ENCODE measurements at places on chromosomes 13 and 19.

GRCh38 chr13:42786715-42787114, 5.3 kb downstream of the FAM216B start:
- DNase-seq, result no peak

GRCh38 chr19:30079200-30079599, 137.2 kb downstream of the URI1 start:
- no peak for DNase-seq

GRCh38 chr19:53466726-53467484, 628 bp upstream of the ZNF813 start:
- no peak for DNase-seq

GRCh38 chr19:54312436-54313377, at the start of gene LILRA5:
Gene LILRA5, minus strand, starts transcription at chr19:54313166. Its CDS starts 147 bp downstream, at chr19:54313019.
- no peak for DNase-seq

- no peak for DNase-seq
These were observed 43.0 kb upstream of the HNRNPA1L2 start for GRCh38 chr13:52599037-52599847.

DNA sequence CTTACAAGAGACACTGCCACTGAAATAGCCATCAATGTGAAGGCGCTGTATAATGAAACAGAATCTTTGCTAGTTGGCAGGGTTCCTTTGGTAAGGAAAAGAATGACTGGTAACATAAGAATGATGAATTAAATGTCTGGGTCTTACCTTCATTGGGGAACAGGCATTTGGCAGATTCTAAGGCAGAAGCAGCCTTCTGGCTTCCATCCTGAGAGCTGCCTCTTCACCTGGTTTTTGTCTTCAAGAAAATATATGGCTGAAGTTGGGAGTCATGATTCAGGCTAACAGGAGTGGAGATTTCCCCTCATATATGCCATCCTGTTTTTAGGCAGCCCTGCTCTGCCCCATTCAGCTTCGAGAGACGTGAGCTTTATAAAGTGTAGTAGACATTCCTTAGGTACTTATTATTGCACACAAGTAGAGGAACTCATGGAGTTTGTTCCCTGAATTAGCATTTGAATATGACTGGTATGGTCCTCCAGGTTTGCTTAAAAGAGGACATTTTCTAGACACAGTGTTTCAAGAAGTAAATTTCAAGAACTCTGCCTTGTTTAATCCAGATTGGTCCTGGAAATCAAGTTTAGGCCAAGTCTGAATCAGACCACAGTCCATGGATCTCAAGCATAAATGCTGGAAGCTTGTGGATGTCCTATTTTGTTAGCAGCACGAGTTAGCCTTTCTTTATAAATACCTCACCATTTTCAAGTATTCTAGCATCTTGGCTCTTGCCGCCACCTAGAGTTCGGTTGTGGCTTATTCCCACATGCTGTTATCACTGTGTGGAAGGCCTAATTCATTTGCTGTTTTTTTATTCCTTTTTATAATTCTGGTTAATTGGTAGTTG, 56.2 kb upstream of the AKAP11 start:
- no peak for DNase-seq

GRCh38 chr19:33734913-33735312, 61.8 kb upstream of the KCTD15 start:
- DNase-seq, result no peak

DNA sequence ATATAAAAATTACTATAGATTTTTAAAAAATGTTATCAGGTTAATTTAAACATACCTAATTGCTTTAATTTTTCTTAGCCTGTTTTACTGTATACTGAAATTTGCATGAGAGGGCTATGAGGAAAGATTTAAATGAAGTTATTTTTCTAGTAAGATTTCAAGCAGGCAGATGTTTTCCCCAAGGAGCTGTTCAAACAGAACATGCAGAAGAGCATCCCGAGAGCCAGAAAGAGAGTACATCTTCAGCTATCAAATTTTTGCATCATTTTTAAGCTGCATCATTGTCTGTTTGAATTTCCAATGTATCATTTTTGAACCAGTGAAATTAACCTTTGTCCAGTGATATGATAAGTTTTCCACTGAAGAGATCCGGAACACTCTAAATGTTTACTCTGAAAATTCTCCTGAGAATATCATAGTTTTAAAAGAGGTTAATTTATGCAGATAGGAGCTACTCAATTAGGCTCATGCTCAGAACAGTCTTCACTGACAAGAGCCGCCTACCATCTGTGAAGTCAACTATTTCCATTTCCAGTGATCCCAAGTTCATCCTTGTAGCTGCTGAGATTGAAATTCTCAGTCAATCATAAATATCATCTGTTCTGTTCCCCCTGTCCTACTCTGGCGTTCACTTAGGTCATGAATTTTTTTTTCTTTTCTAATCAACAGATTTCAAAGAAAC, 467.7 kb upstream of the NBEA start:
- no peak for DNase-seq

- DNase-seq, result no peak
These were observed 1.7 kb downstream of the CAPS start for GRCh38 chr19:5915782-5916165.

DNA sequence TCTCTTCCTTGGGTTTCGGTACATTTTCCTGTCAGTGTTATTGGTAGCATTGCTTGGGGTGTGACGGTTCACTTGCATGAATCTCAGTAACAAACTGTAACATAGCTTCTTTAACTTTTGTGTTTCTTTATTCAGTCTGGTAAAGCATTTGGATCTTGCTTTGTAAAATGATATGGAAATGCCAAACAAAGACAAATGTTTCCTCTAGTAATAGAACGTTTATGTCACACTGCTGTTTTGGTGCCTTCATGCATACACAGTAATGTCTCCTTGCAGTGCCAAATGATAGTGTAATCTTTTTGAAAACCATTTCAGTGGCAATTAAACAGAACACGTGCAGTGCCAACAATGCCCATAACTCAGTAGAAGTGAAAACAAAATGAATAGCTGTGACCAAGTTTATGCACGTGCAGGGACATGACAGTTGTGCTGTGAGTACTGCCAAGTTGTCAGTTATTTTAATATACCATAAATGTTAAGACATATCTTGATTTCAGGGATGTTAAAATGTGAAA, 110.8 kb downstream of the RXFP2 start:
- no peak for DNase-seq

DNA sequence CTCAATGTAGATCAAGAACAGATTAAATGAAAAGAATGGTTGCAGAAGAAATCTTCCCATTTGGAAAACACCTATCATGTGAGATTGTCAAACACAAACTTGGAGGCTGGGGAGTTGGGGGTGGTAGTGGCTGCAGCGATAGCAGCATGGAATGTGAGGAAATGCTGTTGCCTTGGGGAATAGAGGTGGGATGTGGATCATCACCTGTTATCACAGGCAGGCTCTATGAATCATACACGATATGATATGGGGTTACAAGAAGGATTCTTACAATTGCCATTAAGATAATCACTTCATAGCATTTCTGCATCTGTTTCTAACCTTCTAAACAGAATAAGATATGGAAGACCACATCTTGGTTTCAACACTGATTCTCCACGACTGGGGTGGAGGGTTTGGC, 88.7 kb downstream of the RNASEH2B start:
- no peak for DNase-seq

- DNase-seq, result no peak
These were observed 209.3 kb downstream of the LACC1 start for GRCh38 chr13:44088991-44089413.

DNA sequence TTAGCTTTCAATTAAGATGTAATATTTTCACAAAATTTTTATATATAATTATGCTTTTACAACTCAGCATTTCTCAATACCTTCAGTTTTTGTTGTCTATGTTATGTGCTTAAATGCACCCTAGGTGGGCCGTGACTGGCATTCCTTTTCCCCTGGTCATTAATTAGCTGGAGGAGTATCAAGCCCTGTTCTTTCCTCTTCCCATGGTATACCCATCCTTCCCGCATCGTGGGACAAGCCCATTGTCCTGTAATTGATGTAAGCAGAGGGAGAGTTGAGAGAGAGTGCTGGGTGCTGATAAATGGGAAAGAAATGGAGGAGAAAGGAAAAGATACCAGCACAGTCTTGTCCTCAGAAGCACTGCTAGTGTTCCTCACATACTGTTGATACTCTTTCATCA, 591.7 kb downstream of the GPC6 start:
- DNase-seq, result no peak

DNA sequence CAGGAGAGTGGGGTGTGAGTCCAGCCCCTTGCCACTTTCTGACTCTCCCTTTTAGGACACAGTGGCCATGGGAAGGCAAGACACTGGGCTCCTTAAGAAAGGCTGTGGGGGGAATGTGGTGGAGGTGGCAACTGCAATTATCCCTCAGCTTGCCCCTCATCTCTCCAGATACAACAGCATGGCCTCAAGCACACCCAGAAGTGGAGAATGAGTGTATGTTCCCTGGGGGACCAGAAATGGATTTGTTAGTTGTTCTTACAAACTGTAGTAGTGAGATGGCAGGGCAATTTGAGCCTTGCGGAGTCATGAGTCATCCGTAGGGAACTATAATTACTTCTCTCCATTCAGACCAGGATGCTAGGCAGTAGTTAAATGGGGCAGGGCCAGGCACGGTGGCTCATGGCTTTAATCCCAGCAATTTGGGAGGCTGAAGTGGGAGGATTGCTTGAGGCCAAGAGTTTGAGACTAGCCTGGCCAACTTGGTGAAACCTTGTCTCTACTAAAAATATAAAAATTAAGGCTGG, 25.6 kb upstream of the CXCL17 start:
- DNase-seq, result peak; percentile 74

DNA sequence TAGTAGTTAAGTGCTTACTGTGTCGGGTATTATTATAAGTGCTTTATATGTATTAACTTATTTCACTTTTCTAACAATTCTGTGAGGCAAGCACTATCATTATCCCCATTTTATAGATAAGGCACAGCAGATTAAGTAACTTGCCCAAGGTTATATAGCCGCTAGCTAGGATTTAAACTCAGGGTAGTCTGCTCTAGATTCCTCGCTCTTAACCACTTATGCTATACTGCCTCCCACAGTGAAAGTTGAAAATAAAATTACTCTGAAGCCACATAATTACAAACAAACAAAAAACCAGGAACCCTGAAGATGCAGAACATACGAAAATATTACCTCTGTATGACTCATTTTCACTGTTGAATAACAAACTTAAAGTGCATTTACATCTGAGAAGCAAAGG, 3.9 kb downstream of the TEX30 start:
- no peak for DNase-seq
